Kasumi-1 (cell line): ENCODE measurements at places on chromosomes 11 and 22.

- no peak for DNase-seq
Measured at GRCh38 chr22:29002603-29003002, 59.0 kb downstream of the C22orf31 start.

GRCh38 chr22:25928038-25928437 lies 186.1 kb downstream of the MYO18B start:
- no peak for DNase-seq

- DNase-seq = no peak
Measured at GRCh38 chr11:113393501-113393985, 6.0 kb downstream of the ANKK1 start.

DNA sequence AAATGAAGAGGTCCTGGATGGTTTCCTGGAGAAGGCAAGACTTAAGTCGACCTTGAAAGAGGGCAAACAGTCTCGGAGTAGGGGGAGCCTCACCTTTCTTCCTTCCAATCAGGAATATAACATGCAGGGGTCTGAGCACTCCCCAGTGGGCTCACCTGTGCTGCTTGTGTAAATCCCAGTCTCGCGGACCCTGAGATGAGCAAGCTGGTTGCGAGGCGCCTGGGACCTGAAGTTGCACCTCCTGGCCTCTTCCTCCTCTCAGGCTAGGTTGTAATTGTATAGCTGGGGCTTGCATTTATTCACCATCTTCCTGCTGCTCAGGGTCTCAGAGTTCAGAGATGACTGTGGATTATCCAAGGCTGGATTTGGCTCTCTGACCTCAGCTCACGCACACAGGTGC lies 7.5 kb upstream of the WBP2NL start:
- DNase-seq = no peak

DNA sequence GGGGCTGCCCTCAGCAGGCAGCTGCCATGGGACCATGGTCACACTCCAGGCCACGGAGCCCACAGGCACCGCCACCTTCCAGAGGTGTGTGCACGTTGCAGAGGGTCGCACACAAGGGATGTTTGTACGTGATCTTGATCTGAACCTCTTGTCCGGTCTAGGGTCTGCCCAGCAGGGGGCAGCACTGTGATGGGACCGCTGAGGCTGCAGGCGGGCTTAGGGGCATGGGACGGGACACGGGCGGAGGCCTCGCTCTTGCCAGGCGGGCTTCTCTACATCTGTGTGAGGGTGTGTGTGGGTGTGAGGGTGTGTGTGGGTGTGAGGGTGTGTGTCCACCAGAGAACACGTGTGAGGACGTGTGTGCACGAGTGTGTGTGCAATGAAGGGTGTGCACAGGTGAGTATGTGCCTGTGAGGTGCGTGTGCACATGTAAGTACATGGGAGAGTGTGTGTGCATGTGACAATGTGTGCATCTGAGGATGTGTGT lies 52.4 kb downstream of the CACNA1I start:
- DNase-seq = no peak
